ENCODE measurements at places on chromosomes 2 and 18.

DNA sequence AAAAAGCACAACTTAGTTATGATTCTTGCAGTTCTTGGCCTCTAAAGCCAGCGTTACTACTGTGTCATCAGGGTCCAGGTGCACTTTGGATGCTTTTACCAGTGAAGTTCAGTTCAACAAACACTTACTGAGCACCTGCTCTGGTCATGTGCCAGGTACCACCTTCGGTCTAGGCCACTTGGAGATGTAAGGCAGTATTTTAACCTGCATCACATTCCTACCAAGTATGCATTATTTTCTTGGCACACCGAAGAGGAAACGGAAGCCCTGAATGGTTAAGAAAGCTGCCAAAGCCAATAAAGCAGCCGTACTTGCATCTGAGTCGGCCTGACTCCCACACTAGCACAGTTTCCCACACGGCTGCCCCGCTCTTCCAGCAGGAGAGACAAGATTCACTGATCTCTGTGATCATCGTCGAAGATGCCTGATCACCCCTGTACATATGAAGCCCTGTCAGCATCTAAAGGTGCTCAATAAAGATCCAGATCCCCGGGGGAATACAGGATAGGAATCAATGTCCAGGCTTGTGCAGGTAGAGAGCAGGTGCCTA lies 427.1 kb downstream of the EIPR1 start:
- no peak for DNase-seq

GRCh38 chr2:36255863-36256262 lies 99.7 kb upstream of the CRIM1 start:
- DNase-seq: no peak

- no peak for DNase-seq
Measured at GRCh38 chr2:13006426-13006825, 289.7 kb downstream of the TRIB2 start.

DNA sequence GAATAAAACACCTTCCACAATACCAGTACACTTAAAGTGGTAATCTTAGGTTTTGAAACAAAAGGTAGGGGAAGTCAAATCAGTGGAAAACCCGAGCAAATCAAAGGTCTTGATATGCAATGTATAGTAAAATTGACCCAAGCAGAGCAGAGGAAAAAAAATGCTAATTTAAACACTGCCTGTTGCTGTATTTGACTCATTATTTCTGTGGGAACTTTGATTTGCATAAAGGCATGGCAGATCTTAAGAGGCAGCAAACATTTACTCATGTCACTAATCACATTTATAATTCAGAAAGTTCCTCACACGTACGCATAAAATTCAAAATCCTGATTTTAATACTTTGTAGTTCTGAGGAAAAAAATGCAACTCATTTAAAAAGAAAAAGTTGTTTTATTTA lies 64.4 kb downstream of the IKZF2 start:
- DNase-seq: no peak

DNA sequence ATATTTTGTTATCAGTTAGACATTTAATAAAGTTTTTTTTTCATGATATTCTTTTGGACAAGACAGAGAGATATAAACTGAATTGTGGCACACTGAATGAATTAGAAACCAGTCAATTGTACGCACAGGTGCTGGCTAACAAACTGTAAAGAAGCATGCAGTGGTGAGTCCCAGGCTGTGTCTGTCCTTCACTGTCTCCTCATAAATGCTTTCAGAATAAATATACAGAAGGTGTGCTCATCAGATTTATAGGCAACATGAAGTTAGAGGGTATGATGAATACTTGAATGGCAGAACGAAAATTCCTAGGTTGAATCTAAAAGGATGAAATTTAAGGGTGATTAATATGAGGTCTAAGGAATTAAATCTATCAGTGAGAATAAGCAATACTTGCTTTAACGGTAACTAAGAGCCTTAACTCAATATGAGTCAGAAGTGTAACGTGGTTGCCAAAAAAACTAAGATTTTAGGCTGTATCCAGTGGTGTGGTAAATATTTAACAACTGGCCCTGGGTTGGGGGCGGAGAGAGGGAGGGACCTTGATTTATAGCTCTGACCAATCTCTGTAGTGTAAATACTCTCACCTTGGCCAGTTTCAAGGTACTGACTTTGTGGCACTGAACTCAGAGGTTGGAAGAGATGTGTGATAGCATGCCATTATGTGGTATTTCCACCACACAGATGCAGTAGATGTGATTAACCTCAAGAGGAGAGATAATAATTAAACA lies 41.9 kb upstream of the AAK1 start:
- peak; percentile 40 for DNase-seq

- no peak for DNase-seq
Measured at GRCh38 chr2:118179445-118179844, 91.2 kb downstream of the INSIG2 start.

DNA sequence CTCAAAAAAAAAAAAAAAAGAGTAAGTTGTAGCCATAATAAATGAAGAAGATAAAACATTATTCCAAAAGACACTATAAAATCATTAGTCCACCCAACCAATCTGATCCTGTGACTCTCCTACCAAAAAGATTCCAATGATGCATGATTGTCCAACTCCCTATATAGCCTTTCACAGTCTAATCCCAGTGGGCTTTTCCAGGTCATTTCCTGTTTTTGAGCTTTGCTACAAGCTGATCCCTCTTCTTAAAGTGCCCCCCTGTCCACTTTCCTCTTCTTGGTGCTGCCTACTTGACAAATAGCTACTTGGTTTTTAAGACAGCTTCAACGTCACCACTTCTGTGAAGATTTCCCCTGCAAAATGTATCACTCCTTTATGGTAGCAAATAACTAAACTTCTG lies 88.4 kb downstream of the SEMA4F start:
- DNase-seq: no peak

GRCh38 chr2:113274432-113274831 lies 4.3 kb downstream of the PAX8 start:
- DNase-seq: no peak

DNA sequence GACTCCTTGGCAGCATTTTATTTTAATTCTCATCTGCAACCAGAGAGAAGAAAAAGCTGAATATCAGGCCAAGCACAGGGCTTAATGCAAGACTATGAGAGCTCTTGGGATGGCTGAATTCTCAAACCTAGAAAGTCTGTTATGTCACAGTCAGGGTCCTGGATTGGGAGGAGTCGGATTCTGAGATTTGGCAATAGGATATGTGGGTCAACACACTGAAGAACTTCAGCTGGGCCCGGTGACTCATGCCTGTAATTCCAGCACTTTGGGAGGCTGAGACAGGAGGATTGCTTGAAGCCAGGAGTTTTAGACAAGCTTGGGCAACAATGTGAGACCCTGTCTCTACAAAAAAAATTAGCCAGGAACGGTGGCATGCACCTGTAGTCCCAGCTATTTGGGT lies 102.4 kb downstream of the COL3A1 start:
- no peak for DNase-seq

DNA sequence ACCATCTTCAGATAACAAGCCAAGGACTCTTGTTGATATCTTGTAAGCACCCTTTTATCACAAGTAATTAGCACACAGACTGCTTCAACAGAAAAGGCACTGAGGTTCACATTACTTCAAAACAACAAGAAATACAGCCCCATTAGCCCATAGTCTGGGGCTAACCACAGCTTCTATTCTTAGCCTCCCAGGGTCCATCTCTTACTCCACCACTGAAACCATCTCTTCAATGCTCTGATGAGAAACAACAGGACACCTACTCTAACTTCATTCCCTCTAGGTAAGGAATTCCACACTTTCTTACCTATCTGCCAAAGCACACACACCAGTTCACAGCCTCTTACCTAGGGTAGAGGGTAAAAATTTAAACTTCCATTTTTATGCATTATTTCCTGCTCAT lies 26.4 kb upstream of the CYTIP start:
- no peak for DNase-seq

DNA sequence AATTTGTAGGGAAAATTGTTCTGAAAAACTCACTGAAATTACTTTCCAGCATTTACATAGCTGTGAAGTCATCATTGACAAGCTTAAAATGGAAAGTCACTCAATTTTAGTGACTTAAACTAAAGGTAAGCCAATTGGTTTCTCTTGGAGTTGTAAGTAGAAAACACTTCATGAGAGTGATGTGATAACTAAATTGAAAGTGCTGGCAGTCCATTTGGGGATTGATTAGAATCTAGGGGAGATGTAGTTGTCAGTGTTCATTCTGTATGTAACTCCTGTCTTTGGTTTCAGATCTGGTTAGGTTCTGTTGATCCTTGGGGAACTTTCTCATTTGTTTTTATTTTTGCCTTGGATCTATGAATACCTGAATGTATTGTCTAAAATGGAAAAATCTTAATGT lies 53.8 kb downstream of the COX7A2L start:
- no peak for DNase-seq

DNA sequence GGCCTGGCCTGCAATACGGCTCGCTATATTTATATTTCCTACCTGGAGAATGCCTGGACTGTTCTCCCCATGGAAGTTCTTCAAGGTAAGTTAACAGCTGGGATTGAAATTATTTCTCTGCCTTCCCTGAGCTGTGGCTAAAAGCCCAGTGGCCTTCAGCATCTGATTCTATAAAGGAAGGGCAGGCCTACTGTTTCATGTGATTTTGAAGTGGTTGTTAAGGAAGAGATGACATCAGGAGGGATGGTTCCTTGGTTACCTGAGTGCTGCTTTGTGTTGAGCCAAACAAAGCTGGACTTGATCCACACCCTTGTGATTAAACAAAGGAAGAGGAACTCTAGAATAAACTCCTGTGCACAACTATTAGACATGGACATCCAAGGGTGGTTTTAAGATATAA lies 61.6 kb downstream of the MFSD6 start:
- DNase-seq: peak; percentile 91

DNA sequence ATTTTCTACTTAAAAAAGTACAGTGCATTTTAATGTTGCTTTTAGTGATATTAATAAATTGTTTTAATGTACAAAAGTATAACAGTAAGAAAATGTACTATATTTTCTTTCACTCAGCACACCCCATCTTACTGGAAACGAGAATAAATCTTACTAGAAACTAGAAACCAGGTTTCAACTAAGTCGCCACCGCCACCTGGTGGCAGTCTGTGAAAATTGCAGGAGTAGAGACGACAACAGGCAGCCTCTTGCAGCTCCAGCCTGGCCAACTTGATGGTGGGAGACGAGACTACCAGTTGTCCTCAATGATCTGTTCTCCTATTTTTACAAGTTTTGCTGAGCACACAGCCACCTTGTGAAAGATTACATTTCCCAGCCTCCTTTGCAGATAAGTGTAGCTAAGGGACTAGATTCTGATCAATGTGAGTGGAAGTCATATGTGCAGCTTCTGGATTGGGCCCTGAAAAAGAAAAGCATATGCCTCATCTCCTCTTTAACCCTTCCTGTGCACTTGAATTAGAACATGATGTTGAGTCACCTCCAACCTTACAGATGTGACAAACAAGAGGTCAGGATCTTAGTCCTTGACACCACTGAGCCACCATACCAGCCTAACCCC lies 8.7 kb downstream of the OTOF start:
- peak; percentile 72 for DNase-seq

DNA sequence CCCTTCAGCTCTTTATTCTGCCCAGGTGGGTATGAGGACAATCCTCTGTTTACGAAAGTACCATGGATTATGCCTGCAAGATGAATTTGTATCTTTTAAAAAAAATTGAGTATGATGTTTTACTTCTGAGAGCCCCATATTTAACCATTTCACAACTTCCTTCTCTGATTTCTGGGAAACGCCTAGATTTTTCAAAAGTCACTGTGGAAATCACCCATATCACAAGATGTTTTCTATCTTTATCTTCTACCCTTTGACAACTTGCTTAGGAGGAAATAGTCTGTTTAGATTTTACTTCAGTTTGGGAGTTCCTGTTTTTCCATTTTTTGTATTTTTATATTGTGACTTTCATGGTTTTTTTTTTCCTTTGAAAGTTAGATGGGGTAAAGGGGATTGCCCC lies 53.0 kb downstream of the ICOS start:
- no peak for DNase-seq

DNA sequence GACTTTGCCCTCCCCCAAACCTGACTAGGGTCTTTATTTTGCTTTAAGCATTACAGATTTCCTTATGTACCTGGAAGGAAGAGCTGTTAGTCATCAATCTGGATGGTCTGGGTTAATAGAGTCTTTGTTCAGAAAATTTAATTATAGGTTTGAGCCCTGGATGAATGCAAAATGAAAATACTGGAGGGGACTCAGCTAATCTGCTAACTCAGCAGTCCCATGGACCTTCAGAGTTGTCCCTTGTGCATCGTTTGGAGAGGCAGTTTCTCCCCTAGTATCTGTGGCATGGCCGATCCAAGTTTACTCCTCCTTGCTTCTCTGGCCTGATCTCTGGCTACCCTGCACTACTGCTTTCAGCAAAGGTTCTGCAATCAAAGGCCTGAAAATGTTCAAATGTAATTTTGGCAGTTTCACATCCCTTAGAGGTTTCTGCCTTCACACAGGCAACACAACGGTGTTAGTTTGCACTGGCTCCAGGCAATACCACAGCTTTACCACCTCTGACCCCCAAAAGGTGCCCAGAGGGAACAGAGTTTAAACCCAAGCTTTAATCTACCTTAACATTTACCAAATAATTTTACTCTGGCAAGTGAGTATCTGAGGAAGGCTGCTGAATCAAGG lies 134.3 kb downstream of the THADA start:
- no peak for DNase-seq

DNA sequence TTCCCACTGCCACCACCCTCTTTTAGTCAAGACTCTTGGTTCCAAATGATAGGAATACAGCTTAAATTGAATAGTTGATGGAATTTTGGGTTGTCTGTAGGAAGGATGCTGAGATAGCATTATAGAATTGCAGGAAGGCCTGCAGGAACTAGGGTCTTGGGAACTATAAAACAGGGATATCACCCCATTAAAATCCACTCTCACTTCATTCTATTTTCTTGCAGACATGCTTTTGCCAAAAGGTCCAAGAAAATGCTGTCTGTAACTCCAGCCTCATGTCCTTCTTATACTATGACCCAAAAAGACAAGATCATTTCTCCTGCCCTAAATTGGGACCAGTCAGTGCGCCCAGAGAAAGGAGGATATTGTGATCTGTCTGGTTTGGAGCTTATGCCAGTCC lies 89.1 kb downstream of the COMMD1 start:
- DNase-seq: no peak

DNA sequence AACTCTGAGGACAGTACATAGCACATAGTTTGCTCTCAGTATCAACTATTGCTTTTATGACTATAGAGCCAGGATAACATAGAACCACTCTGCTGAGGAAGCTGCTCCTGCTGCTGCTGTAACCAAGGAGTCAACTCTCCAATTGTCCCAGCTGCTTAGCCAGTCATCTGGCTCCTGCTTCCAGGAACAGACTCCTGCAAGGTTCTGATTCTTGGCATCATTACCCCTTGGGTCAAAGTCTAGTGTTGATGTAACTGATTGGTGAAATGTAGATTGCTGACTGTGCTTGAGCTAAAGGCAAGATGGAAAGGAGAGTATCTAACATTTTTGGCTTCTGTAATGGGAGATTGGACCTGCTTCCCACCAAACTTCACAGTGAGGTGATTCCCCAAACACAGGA lies 261.9 kb upstream of the FSHR start:
- no peak for DNase-seq

DNA sequence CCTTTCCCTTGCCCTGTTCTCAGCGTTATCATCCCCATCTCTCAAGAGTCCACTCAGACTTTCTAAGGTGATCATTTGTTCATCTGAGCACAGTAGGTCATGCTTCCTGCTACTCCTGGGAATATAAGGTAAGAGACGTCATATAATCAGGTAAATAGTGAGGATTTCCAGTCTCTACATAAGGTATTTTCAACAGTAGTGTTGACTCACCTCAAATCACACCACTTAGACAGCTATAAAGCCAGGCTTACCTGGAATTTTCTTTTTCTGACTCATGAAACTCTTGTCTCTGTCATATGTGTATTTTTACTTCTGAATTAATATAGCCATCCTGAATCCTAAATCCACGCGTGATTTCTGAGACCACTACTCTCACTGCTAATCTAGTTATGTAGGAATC lies 443.2 kb downstream of the ARHGAP15 start:
- DNase-seq: no peak
